Peyer's patch (tissue), 4 donors: ENCODE measurements at places on chromosomes 6 and 20. TPM values are rescaled to one million over a fixed set of nuclear protein-coding genes. Genes with fewer than 3 reads are reported as not detected.

- DNase-seq, result no peak
These were observed 973 bp downstream of the TRIM38 start for GRCh38 chr6:25963426-25964123.

GRCh38 chr6:75204959-75205775 lies 686 bp downstream of the COL12A1 start:
- peak; percentile 49 for DNase-seq

DNA sequence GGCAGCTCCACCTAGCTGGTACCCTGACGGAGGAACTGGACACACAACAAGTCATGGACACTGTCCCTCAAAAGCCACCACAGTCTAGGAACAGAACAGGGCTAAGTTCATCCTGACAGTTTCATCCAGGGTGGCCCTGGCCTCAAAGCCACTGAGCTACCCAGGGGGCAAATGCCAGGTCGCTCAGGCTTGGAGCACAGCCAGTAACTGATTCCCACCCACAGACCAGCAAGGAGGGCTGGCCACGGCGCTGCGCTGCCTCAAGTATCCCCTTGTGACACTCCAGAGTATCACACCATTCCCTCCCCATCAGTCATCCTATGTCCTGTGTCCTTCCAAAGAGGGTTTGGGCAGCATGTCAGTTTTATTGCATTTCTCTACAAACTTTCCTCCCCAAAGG lies 72.2 kb downstream of the GINS1 start:
- no peak for DNase-seq

GRCh38 chr20:48490961-48491831 lies 336.6 kb downstream of the PREX1 start:
- no peak for DNase-seq

GRCh38 chr6:106133040-106133439 lies 46.9 kb downstream of the PRDM1 start:
- no peak for DNase-seq

- no peak for DNase-seq
These were observed 68.8 kb downstream of the RFX6 start for GRCh38 chr6:116945809-116946208.

DNA sequence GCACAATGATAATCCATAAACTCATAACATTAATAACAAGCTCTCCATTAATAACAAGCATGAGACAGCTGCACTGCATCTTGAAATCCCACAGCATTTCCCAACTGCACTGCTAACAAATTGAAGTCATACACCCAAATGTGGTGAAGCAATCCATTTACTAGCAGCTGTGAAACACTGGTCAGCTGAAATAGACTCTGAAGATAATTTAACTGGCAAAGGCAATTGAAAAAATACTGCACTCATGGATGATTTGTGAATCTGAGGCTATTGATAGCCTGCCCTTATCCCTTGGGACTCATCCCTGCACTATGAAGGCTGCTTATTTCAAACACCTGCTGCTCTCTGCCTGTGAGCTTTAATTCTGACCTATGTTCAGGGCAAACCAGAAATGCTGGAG lies 49.1 kb upstream of the PLCB1 start:
- no peak for DNase-seq

GRCh38 chr6:14059791-14060436 lies 57.7 kb upstream of the CD83 start:
- DNase-seq, result no peak

GRCh38 chr6:31736021-31736767 lies at the start of gene CLIC1:
CLIC1 (minus strand) TSS chr6:31736530; CDS start chr6:31736300, 230 bp downstream.
- peak; percentile 88 for DNase-seq

- DNase-seq, result no peak
These were observed 9.8 kb downstream of the NCOA6 start for GRCh38 chr20:34815636-34816035.

DNA sequence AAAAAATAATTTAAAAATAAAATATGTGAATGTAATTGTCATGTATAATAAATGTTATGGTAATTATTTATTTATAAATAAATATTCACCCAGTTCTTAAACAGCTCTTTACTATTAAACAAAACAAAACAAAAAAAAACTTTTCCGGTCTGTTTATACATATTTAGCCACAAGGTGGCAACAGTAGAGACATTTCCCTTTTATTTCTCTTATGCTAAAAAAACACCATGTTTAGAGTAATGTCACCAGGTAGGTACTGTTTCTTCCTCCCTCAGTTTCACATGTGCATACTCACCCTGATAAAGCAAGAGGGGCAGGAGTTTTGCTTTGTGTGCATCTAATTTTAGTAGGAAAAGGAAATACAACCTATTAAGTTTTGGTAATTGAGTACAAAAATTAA lies 610.4 kb upstream of the IMPG1 start:
- DNase-seq, result no peak

GRCh38 chr20:17766226-17766625 lies 66.5 kb downstream of the BANF2 start:
- DNase-seq, result no peak

- no peak for DNase-seq
These were observed 11.6 kb downstream of the AKAP7 start for GRCh38 chr6:131146865-131147264.

DNA sequence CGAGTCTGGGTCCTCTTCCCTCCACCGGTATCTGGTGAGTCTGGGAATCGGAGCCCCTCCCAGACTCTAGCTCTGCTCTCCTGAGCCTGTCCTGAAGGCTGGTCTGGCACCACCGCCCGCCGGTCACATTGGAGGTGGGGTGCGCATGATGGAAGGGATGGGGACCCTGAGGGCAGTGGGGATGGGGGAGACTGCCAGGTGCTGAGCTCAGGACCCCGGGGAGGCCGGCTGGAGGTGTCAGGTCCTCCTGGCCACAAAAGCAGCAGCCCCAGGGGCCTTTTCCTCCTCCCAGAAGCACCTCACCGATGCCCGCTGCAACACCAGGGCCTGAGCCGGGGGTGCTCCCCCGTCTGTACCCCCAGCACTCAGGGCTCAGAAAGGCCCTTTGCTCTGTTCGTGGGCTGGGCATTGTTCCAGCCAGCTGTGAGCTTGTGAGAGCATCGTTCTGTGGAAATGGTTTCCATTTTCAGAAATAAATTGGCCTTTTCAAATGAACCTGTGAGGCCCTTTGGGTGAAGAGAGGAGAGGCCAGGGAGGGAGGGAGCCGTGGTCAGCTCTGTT lies 2.5 kb upstream of the NPBWR2 start:
- peak; percentile 8 for DNase-seq

- no peak for DNase-seq
These were observed 584.9 kb upstream of the EYS start for GRCh38 chr6:66291905-66292304.

- DNase-seq, result peak; percentile 68
These were observed 1.4 kb downstream of the STAU1 start for GRCh38 chr20:49186535-49187329.

GRCh38 chr6:24408719-24409410 lies 6.1 kb downstream of the MRS2 start:
- no peak for DNase-seq

DNA sequence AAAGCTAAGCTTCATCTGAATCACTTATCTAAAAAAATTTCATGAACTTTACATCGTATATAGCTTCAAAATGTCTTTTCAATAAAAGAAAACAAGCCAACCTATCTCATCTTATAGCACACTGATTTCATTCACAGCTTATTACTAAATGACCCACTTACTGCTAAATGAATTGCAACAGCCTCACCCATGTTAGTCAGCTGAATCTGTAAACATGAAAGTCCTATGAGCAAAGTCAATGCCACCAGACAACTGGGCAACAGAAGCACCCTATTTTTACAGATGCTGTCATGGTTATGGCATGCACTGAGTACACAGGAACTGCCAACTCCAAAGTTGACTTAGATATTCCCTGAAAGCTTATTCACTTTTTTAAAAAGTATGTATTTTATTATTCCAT lies 41.2 kb upstream of the DST start:
- peak; percentile 69 for DNase-seq

DNA sequence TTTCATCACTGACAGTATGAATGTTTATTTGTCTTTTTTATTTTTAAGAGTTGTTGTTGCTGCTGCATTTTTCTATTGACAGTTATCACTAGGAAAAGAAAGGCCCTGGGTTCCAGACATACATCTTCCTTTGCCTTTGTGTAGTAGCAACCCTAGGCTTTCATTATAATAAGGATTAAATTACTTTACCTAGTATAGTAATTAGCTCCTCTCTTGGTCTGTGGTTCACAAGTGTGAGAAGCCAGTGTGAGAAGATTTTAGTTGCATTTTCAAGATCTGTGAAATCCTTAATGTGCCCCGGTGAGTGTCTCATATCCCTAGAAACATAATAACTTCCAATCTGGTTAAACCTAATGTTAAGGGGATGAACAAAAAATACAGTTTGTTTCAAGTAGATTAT lies 799.3 kb upstream of the MAP3K7 start:
- no peak for DNase-seq

GRCh38 chr6:90860822-90861601 lies 274.1 kb upstream of the MAP3K7 start:
- no peak for DNase-seq

GRCh38 chr6:147150293-147150692 lies 53.9 kb upstream of the STXBP5 start:
- no peak for DNase-seq

DNA sequence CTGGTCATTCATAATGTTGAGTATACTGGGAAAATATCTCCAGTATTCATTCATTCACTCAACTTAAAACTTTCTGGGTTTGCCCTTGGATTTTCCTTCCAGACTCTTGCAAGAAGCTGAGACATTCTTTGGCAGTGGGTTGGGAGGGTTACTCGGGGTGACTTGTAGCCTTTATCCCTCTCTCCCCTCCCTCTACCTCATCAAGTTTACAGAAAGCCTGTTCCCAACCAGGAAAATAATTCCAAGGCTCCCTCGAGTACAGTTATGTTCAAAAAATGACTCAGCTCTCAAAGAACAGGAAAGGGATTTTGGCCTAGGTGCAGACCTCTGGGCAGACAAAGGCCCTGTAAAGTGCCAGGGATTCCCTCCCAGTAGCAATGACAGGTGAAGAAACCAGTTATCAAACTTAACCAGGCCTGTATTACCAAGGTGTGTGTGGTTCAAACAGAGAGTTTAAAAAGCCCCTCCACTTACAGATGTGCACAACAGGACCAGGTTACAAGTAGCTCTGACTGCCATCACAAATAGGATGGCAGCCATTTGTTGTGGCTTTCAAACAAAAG lies 22.2 kb downstream of the FKBP1A start:
- no peak for DNase-seq

GRCh38 chr6:136992113-136992512 lies 52.7 kb downstream of the IL20RA start:
- no peak for DNase-seq

Gene PACRG
- total RNA-seq, result not detected

Gene GSTA2
- total RNA-seq, result 15.7 TPM

Gene EYS
- total RNA-seq, result not detected

Gene PDE7B
- 4.2 TPM for total RNA-seq

Gene CCDC170
- total RNA-seq, result 1.7 TPM

Gene ANKRD66
- not detected for total RNA-seq

Gene RNF39
- total RNA-seq, result not detected

Gene FOXS1
- not detected for total RNA-seq

Gene TMEM74B
- 23.5 TPM for total RNA-seq
